ENCODE measurements at places on chromosomes 3 and 15.

DNA sequence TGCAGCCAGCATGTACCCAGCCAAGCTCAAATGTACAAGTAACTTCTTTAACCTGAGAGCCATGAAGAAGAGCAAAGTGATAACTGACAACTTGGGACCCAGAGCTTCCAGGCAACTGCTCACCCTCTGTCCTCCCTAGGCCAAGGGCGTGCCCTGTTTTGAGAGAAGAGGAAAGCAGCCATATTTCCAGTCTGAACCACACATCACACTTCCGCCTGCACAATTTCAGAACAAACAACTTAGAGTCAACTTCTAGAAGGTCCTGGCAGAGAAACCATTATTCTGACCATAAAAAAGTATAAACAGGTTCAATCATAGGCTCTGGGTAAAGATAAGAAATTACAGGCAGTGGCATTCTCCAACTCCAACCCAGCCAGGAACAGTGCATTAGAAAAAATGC lies 50.1 kb downstream of the ITGB5 start:
- no peak for DNase-seq

GRCh38 chr3:149058602-149059001 lies 27.7 kb downstream of the HLTF start:
- DNase-seq, result no peak

DNA sequence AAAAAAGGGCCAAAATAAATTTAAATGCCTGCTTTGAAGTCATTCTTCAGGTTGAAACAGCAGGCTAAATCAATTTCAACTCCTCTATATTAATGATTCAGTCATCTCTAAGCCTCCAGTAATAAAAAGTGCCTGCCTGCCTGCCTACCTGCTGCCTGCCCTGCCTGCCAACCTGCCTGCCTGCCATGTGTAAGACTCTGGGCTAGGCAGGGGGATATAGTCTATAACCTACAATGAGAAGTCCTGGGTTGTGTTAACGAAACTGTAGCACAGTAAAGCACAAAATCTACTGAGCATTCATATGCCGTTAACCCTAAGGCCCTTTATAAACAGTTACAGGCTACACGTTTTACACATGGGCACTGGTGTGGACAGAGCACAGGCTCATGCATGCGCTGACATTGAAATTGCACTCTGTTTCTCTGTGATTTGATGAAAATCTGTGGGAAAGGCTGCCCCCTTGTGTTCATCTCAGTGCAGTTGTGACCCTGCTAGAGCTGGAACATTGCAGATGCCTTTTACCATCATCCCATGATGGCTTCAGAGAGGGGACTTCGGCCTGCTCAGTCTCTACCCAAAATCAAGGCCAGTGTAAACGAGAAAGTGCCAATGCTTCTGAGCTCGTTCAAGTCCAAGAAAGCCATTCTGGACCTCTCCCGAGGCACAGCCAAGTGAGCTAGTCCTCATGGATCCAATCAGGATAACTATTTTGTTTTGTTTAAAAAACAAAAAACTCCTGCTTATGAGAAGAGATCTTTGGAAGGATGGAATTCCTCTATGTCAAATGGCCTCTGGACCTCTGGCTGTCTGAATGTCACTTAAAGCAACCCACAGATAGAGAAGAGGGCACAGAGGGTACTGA lies 64.6 kb downstream of the EFL1 start:
- DNase-seq, result peak; percentile 83

DNA sequence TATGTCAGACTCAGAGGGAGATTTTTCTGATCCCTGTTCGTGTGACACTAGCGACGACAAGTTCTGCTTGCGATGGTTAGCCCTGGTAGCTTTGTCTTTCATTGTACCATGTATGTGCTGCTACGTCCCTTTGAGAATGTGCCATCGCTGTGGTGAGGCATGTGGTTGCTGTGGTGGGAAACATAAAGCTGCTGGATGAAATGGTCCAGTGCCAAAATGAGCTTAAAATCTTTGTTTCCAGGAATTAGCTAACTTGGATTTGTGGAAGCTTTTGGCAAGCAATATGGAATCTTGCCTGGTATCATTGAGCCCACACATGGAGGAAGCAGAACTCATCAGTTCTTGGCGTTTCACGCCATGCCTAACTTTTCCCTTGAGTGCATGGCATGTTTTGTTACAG lies 98.8 kb downstream of the SPRED1 start:
- no peak for DNase-seq

- DNase-seq, result no peak
These were observed 7.6 kb downstream of the AGTR1 start for GRCh38 chr3:148705314-148705713.

- DNase-seq, result no peak
These were observed 9.5 kb upstream of the CLN6 start for GRCh38 chr15:68239025-68239424.

DNA sequence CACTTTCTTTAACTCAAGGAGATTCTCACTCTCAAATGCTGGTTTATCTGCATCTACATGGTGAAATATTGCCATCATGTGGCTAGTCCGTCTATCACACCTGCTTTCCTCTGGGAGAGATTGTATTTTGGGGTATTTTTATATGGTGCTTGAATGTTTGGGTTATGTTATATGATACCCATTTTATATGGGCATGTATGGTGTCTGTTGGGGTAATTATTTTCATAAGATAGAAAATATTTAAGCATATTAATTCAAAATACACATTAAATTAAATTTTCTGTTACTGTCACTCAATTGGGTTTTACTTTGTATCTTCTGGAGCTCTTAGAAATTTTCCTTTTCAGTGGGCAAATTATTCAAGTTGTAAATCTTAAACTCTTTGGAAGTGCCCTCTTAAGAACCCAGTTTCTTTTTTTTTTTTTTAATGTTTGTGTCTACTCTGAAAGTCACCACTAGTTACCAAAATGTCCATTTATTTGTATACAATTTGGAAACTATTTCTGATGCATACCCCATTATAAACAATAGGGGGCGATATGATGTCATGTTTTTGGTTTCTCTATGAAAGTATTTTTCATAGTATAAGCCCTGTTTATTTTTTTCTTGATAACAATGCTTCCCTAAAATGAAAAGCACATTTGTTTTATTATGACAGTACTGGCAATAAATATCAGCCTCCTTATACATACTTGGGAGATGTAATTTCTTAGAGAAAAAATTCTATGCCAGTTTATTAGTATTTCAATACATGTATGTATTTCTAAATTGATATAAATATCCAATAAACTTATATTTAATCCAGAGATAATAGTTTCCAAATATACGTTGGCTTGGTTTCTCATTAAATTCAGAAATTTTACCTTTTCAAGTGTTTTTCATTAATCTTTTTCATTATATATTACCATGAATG lies 36.1 kb upstream of the PLSCR5 start:
- peak; percentile 25 for DNase-seq

GRCh38 chr3:15063656-15064286 lies 1.3 kb downstream of the MRPS25 start:
- no peak for DNase-seq

DNA sequence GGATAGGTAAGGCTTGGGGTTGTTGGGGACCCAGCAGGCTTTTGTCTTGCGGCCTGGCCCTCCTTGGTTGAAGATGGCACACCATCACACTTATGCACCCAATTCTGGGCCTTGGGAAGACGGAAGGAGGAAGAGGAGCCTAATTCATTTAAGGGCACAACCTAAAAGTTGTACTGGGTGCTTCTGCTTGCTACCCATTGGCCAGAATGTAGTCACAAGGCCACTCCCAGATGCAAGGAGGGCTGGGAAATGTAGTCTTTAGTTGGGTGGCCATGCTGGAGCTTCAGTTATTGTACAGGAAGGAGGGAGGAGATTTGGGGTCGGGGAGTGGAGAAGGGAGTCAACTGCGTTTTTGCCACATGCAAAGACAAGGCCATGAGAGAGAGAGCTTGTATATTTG lies 109.2 kb downstream of the TMEM266 start:
- no peak for DNase-seq

GRCh38 chr3:23182996-23183513 lies 20.1 kb upstream of the UBE2E2 start:
- no peak for DNase-seq

DNA sequence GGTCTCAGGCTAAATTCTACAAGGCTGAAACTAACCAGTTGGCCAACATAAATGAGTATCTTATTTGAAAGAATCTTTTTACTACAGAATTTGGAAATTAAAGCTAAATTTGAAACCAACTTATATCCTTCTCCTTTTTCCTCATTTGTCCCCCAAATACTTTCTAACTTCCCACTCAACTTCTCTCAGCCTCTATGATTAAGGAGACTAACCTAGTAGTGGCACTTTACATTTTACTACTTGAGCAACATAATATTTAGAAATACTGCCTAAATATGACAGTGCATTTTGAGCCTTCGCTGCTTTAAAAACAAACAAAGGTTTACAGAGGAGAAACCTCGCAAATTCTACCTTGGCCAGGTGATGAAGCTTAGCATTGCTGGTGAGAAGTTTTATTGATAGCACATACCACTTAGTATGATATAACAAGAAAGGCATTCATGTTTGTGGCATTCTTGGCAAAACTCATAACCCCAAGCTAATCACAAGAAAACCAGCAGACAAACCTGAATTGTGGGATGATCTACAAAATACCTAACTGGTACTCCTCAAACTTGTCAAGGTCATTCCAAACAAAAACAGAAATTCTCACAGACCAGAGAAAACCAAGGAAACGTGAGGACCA lies 432.1 kb upstream of the CFAP20DC start:
- no peak for DNase-seq

DNA sequence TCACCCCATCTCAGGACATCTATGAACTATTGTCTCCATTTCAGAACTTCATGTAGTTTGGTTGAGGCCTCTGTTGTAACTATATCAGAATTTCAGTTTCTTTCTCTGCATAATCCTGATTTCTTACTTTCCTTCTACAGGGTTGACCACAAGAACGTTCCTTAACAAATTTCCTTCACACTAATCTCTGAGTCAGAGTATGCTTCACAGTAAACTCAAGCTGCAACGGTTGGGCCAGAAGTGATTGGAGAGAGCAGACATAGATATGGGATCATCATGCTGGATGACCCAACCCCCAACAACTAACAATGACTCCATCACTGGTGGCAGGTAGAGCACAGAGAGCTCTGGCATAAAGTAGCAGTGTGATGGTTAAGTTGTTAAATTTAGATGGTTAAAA lies 128.8 kb upstream of the OSTN start:
- DNase-seq, result peak; percentile 79

- no peak for DNase-seq
These were observed 15.0 kb downstream of the MYLK start for GRCh38 chr3:123869165-123869564.
